ENCODE measurements at places on chromosomes 12 and 14. TPM values are rescaled to one million over a fixed set of nuclear protein-coding genes. Genes with fewer than 3 reads are reported as not detected.

The ZC3H14 gene
- total RNA-seq: 86.6 TPM

DNA sequence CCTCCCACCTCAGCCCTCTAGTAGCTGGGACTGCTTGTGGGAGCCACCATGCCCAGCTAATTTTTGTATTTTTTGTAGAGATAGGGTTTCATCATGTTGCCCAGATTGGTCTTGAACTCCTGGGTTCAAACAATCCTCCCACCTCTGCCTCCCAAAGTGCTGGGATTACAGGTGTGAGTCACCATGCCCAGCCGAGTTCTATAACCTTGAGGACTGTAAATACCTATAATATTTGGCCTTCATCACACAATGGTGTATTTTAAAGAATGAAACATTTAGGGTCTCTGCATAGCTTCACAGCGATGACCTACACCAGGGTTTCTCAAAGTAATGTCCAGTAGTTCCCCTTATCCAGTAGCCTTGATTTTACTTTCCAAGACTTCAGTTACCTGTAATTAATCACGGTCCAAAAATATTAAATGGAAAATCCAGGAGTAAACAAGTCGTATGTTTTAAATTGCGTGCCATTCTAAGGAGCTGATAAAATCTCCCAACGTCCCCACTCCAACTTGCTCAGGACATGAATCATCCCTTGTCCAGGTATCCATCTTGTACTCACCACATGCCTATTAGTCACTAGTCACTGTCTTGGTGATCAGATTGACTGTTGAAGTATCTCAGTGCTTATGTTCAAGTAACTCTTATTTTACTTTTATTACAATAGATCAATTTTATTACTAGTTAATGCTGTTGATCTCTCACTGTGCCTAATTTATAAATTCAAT lies 368.2 kb downstream of the BTG1 start:
- peak; percentile 73 for DNase-seq

DNA sequence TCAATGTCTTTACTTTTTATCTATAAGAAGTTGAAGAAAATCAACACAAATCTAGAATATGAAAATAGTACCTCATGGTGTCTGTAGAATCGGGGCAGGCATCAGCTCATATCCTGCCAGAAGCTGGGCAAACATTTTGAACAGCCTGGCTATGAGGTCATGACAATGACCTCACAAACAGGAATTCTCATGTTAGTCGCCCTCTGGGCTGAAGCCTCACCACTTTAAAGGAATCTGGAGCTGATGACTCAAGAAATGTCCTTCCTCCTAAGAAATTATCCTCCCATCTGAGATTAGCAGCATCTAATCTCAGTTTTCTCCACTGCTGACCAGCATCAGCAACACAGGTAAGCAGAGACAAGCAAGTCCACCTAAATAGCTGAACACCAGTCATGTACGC lies 27.1 kb downstream of the CLIP1 start:
- peak; percentile 62 for DNase-seq

The HOMEZ gene
- total RNA-seq: 15.0 TPM

DNA sequence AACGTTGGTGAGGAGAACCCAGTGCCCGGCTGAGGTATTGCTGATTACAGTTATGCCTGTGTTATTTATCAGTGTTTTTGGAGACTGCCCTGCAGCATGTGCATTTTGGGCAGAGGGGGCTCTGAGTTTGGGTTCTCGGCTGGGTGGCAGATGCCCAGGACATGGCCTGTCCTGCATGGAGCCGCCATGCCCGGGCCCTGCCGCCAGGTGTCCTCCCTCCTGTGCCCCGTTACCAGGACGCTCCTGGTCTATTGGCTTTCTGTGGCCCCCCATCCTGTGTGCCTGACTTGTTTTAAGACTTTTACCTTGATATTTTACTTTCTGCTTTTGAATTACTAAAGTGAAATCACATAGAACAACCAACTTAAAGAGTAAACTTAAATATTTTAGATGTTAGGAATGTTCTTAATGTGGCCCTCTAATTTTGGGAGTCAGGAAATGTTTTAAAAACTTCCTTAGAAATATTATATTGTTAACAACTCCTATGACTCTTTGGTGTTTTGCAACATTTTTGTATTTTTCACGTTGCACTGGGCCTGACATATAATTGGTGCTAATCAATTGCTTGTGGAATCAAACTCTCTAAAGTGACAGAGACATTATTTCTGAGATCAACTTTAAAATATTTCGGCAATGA lies 51.8 kb downstream of the PRIMA1 start:
- DNase-seq: no peak

The EML1 gene
- total RNA-seq: 69.3 TPM

- DNase-seq: no peak
Observed at GRCh38 chr12:49236423-49236822, 28.5 kb upstream of the TUBA1C start.

The TAS2R43 gene
- total RNA-seq: not detected

The PITPNM2 gene
- 2.4 TPM for total RNA-seq

GRCh38 chr14:97138801-97139200 lies 341.6 kb downstream of the VRK1 start:
- no peak for DNase-seq

DNA sequence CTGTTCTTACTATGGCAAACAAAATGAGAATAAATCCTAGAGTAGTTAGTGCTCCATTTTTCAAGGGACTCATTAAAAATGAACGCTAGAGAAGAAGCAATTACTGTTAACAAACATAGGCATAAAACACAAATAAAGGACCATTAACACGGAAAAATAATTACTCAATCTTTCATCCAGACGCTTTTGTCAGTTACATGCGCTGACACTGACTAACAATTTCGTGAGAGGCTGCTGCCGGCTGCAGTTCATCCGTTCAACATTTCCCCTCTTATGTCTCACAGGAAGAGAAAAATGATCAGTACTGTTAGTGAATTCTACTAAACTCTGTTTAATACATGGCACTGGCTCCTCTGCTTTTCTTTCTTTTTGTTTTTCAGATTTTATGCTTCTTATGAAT lies 472.7 kb upstream of the FLRT2 start:
- no peak for DNase-seq

DNA sequence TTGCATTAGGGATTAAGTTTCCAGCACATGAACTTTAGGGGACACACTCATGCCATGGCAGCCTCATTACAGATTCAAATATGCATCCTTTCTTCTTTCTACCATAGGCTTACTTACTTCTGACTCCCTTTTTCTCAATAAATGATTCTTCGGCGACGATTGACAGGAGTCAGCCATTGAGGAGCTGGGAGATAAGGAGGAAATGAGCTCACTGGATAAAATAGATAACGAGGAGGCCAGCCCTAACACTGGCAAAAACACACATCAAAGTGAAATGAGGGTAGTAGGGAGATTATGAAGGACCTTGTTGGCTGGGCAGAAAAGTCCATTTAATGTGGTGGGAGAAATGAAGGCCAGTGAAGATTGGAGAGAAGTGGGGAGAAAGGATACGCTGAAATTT lies 172.2 kb downstream of the SLC41A2 start:
- DNase-seq: no peak

DNA sequence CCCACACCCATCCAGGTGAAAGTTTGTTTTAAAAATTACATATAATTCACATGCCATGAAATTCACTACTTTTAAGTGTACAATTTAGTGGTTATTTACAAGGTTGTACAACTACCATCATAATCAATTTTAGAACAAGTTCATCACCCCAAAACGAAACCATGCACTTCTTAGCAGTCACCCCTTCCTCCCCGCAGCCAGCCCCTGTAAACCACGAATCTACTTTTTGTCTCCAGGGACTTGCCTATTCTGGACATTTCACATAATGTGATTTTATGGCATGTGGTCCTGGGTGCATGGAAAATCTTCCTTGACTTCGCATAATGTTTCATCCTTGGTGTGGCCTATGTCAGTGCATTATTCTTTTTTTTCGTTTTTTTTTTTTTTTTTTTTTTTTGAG lies 19.2 kb upstream of the TRAF3 start:
- no peak for DNase-seq

GRCh38 chr12:72297666-72298065 lies 25.5 kb downstream of the TRHDE start:
- no peak for DNase-seq

- peak; percentile 11 for DNase-seq
Observed at GRCh38 chr14:52052288-52052943, 16.4 kb downstream of the NID2 start.

The OR4K15 gene
- not detected for total RNA-seq

The RASAL1 gene
- total RNA-seq: 16.3 TPM
